ENCODE measurements at places on chromosomes 6 and 20. TPM values are rescaled to one million over a fixed set of nuclear protein-coding genes. Genes with fewer than 3 reads are reported as not detected.
A peak's percentile ranks its signal among the peaks of the same experiment; 100 is the strongest.

GGTLC1 gene
- not detected for total RNA-seq

MYT1 gene
- total RNA-seq, result 0.83 TPM

DNA sequence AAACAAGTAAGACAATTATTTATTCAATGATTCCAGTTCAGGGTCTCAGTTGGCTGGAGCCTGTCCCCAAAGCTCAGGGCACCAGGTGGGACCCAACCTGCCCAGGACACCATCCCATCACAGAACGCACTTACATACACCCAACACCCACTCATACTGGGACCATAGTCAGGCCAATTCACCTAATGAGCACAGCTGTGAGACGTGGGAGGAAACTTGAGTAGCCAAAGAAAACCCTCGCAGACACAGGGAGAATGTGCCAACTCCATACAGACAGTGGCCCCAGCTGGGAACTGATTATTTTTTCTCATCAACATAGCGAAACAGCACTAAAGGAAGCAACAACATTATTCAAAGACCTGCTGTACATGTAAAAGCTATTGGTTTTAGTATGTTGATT lies 58.6 kb upstream of the DOK5 start:
- H3K36me3 ChIP-seq, result no peaks in the 10 kb centered on the region
- H3K4me3 ChIP-seq, result no peak overlapping the region
- DNase-seq, result no peak

DNA sequence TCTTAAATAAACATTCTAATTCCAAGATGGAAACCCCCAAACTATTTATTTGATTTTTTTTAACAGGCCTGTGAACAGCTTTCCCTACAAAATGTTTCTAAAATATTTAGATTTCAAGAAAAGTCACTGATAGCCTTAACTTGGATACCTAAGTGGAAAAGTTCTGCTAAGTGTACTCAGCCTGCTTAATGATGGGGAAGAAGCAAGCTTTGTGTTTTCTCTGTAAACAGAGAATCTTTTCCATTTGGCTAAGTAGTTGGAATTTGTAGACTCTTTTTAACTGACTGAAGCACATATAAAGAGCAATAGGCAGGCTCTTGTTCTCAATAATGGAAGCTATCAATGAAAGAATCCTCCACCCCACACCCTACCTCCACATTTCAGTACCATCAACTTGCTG lies 108.2 kb downstream of the KIF6 start:
- H3K36me3 ChIP-seq, result no peaks in the 10 kb centered on the region
- no peak for DNase-seq
- H3K27ac ChIP-seq, result no peak overlapping the region
- H3K27me3 ChIP-seq, result no peaks in the 10 kb centered on the region

GRCh38 chr6:169529931-169530751 lies 171.7 kb downstream of the WDR27 start:
- H3K27me3 ChIP-seq, result no peaks in the 10 kb centered on the region
- no peaks in the 10 kb centered on the region for H3K4me1 ChIP-seq
- no peak for DNase-seq
- no peak overlapping the region for H3K4me3 ChIP-seq
- H3K36me3 ChIP-seq, result no peaks in the 10 kb centered on the region

GRCh38 chr6:32127717-32128592 lies at the start of gene ATF6B:
Gene ATF6B, minus strand, starts transcription at chr6:32128246. Its CDS starts 39 bp downstream, at chr6:32128207.
- no peaks in the 10 kb centered on the region for H3K27me3 ChIP-seq
- DNase-seq, result peak; percentile 99
- H3K4me1 ChIP-seq, result peaks cover 22% of the 10 kb centered on the region
- 0 out of 2 replicates have a peak, but pooled peaks cover 5% of the 10 kb centered on the region for H3K36me3 ChIP-seq
- peak within 1 kb of the TSS; percentile 96 for H3K4me3 ChIP-seq

DNA sequence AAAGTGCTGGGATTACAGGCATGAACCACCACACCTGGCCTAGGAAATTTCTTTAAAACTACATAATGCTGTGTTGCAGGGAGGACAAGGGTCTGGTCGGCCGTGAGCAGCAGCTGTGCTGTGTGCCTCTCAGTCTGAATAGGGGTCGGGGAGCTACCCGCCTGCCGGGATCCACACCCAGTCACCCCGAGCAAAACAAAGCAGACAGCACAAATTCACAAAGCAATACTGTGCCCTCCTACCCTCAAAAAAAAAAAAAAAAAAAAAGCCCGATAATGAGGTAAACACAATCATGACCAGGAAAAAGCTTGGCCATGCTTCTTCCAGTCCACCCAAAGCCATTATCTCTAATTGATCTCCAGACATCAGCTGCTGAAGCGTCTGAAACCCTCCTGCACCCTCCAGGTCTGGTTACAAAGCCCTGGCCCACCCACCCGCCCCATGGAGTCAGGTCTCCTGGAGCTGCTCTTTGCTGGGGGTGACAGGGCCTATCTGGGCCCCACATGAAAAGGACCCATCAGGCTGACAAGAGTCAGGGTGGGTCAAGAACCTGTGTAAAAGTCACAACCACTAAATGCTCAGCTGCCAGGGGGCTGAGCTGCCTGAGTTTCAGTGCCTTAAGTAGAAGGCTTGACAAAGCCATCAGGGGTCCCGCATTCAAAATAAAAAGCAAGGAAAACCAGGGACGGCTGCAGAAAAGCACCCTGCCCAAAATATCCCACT lies 88.2 kb downstream of the NOL4L start:
- H3K36me3 ChIP-seq, result no peaks in the 10 kb centered on the region
- DNase-seq, result no peak
- H3K4me3 ChIP-seq, result no peak overlapping the region
- H3K4me1 ChIP-seq, result peaks cover 21% of the 10 kb centered on the region
- H3K27me3 ChIP-seq, result no peaks in the 10 kb centered on the region

DNA sequence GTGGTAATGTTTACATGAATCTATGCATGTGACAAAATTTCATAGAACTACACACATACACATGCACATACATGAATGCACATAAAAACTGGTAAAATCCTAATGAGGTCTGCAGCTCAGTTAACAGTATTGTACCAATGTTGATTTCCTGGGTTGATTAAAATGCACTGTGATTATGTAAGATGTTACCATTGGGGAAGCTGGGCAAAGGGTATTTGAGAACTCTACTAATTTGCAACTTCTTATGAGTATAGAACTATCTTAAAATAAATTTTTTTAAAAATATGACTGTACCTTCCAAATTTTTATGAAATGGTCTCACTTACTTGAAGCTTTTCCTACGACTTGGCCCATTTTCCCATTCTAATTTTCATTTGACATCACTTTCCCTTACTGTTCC lies 43.4 kb upstream of the TENT5A start:
- no peak overlapping the region for H3K4me3 ChIP-seq
- peaks cover 8% of the 10 kb centered on the region for H3K4me1 ChIP-seq
- H3K27ac ChIP-seq, result no peak overlapping the region
- no peak for DNase-seq
- no peaks in the 10 kb centered on the region for H3K27me3 ChIP-seq
- no peaks in the 10 kb centered on the region for H3K36me3 ChIP-seq

DNA sequence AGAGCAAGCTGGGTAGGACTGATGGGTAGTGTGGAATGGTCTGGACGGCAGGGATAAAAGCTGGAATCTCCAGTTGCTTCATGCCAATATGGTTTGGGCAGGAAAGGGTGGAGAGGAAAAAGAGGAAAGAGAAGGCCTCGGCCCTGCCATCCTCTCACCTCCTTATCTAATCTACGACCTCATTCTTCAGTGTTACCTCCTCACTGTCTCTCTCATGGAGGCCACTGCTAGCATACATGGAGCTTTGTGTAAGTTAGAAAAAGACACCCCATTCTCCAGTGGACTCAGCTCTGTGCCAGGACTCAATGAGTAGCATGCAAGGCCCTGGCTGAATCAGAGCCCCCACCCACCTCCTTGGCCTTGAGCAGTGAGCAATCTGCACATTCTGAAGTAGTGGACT lies 6.1 kb upstream of the ARID1B start:
- no peaks in the 10 kb centered on the region for H3K27me3 ChIP-seq
- H3K4me1 ChIP-seq, result peaks cover 31% of the 10 kb centered on the region
- H3K36me3 ChIP-seq, result no peaks in the 10 kb centered on the region
- H3K4me3 ChIP-seq, result no peak overlapping the region
- DNase-seq, result no peak
- H3K27ac ChIP-seq, result no peak overlapping the region

GRCh38 chr6:44453146-44453545 lies 65.6 kb downstream of the CDC5L start:
- no peaks in the 10 kb centered on the region for H3K4me1 ChIP-seq
- no peak overlapping the region for H3K27ac ChIP-seq
- no peaks in the 10 kb centered on the region for H3K27me3 ChIP-seq
- no peak overlapping the region for H3K4me3 ChIP-seq

DNA sequence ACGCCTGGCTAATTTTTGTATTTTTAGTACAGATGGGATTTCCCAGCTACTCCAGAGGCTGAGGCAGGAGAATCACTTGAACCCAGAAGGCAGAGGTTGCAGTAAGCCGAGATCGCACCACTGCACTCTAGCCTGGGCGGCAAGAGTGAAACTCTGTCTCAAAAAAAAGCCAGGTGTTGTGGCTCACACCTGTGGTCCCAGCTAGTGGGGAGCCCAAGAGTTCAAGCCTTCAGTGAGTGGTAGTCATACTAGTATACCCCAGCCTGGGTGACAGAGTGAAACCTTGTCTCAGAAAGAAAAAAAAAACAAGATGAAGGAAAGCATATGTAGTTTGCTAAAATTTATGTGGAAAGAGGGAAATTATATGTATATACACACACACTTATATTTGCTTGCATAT lies 20.0 kb upstream of the POU5F1 start:
- DNase-seq, result no peak
- no peak overlapping the region for H3K27ac ChIP-seq
- no peaks in the 10 kb centered on the region for H3K27me3 ChIP-seq
- H3K4me1 ChIP-seq, result peaks cover 21% of the 10 kb centered on the region
- H3K36me3 ChIP-seq, result no peaks in the 10 kb centered on the region
